ENCODE measurements at places on chromosomes 7 and 10.

DNA sequence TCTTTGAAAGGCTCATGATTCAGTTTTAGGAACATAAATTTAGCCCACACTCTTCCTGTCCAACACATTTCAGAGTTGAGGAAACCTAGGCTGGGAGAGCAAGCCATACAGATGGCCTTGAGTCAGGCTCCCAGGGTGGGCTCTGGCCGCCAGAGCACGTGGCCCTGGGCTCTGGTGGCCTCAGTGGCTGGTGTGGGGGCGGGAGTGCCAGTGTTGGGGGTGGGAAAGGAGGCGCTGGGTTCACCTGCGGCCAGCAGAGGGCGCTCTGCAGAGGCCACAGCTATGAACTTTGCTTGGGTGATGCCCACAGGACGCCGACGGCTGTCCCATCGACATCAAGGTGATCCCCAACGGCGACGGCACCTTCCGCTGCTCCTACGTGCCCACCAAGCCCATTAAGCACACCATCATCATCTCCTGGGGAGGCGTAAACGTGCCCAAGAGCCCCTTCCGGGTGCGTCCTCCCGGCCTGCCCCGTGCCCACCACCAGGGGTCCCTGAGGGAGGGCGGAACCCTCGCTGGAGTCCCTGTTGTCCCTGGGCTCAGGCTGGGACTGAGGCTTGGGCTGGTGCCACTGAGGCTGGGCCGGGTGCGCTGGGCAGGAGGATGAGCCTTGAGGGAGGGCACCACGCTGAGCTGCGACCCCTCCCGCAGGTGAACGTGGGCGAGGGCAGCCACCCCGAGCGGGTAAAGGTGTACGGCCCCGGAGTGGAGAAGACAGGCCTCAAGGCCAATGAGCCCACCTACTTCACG is 11.9 kb downstream of the FLNC start:
- peak; percentile 65 for DNase-seq

DNA sequence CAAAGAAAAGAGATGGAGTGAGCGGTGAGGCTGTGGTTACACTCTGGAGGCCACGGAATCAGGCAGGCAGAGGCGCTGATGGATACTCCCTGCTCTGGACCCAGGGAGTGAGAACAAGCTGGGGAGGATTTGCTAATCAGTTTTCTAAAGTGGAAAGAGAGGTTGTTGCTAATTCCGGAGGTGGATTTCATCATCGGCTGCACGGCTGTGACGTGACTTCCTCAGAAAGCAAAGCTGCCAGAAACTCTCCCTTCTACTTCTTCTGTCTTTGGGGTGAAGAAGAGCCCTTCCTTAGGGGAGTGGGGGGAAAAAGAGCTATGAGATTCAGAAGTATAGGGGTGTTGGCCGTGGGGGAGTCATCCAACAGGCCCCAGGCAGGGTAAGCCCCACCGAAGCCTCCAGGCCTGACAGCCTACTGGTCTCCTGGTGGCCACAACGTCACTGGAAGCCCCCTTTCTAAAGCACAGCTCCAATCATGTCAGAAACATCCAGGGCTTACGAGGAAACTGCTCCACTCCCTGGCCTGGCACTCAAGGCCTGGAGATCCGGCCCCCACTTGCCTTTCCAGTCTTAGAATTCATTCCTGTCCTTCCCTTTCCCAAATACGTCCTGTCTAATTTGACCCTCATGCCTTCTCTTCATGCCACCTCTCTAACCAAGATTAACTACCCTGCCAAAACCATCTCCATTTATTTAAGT is 114.5 kb downstream of the HIP1 start:
- DNase-seq, result no peak

- no peak for DNase-seq
Measured at GRCh38 chr10:106044503-106044902, 1120.0 kb downstream of the SORCS1 start.

DNA sequence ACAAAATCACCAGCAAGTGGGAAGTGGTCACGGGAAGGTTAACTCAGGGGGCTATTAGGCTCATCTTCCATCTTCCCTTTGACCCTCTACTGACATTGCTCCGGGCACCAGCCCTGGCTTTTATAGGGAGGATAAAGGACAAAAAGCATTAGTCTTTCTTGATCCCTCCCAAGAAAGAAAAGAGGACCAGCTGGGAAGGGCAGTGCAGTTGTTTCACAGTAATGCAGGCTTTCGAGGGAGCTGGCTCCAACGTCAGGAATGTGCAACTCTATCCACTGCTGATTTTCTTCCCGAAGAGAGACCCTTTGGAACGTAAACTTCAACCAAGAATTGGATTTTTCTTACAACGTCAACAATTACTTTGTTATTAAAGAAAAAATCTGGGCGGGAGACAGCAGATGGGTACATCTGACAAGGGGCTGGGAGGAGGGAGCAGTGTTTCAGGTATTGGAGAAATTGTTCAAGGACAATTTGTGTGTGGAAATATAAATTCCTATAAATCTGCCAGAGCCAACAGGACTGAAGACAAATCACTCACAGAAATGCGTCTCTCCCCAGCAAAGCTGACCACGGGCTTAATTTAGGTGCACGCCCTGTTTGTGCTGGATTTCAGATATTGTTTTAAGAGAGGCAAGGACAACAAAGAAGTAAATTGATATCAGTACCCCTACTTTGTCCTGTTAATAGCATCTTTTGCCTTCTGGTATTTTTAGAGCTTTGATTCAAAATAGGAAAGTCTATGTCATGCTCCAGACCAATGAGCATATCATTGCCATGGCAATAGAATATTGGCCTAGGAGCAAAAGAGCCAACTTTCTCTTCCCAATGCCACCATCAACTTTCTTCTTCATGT is 23.4 kb upstream of the ARID5B start:
- no peak for DNase-seq

DNA sequence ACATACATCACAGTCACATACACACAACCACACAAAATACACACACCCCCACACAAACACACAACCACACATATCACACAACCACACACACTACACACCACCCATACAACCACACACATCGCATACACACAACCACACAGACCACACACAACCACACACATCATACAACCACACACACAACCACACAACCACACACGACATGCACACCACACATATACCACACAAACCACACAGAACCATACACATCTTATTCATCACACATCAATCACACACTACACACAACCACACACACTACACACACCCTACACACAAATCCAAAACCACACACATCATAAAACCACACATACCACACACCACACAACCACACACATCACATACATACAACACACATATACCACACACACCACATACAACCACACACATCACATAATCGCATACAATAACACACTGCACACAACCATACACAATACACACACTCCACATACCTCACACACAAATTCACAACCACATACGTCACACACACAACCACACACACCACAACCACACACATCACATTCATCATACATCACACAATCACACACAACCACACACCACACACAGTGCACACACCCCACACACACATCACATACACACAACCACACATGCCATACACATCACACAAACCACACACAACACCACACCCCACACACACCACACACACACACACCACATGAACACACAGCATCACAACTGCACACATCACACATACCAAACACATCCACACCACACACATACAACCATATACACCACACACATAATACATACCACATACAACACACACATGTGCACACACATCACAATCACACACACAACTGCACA is 30.4 kb downstream of the GPRIN2 start:
- no peak for DNase-seq

DNA sequence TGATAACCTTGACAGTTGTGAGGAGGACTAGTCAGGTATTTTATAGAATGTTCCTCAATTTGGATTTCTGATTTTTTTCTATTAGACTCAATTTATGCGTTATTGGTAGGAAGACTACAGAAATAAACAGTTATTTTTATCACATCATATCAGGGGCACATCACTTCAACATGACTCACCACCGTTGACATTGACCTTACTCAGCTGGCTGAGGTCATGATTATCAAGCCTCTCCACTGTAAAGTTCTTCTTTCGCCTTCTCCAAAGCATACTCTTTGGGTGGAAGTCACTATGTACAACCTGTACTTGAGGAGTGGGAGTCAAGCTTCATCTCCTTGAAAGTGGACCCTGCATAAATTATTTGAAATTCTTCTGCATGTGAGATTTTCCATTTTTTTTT is 194.3 kb upstream of the IGFBP3 start:
- no peak for DNase-seq

DNA sequence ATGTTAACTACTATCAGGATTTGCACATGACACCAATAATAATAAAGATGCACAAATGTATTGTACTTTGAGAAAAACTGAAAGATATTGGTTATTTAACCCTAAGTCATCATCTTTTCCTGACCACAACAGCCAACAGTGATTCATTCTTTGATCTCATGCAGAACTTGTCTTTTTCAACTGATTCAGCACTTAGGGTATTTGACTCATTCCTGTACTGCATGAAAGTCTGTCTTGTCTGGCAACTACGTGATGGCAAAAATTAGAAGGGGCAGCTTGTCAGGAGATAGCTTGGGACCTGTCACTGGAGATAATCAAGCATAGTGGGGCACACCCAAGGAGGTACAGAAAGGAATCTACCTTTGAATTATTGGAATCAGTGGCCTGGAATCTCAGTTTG is 77.8 kb upstream of the LRRC17 start:
- peak; percentile 6 for DNase-seq

DNA sequence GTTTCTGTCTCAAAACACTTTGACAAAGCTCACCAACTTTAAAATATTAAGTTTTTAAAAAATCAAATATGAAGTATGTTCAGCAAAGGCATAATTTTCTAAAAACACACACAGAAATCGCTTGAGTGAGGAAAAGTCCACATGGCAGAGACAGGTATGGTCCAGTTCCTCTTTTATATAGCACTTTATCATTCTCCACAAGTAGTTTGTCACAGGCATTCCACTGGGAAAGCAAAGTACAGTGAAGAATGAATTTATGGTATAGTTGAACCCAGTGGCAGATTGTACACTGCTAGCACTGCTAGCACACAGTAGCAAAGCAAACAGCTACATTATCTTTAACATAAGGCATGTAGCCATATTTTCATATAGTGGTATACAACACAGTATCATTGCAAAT is 102.3 kb downstream of the HECTD2 start:
- DNase-seq, result no peak

DNA sequence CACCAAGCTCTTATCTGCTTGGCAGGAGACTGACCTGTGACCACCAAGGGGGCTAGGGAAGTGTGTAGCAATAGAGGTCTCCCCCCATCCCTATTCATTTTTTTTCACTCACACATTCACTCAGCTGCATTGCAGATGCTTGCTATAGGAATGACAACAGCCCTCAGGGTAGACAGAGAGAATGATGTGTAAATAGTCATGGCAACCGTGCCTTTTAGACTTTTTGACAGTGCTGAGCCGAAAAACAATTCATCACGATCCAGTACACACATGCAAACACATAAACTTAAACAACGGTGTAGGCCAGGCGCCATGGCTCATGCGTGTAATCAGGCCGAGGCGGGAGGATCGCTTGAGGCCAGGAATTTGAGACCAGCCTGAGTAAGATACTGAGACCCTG is 7.6 kb upstream of the ELN start:
- no peak for DNase-seq

- no peak for DNase-seq
Measured at GRCh38 chr10:62278441-62278910, 9.8 kb upstream of the RTKN2 start.

DNA sequence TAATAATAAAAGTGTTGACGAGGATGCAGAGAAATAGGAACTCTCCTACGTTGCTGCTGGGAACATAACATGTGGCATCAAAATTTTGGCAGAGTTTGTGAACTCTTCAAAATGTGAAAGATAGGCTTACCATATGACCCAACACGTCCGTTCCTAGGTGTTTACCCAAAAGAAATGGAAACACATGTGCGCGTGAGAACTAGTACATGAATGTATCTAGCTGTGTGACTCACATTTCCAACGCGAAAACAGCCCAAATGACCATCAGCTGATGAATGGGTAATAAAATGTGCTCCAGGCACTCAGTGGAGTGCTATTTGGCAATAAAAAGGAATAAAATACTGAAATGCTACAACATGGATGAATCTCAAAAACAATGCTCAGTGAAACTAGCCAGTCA is 10.4 kb upstream of the ELFN1 start:
- DNase-seq, result no peak

Data from stimulated activated CD4-positive, alpha-beta T cell treated with anti-CD3 and anti-CD28 coated beads, Interleukin-2, amount 100 ng/mL, for 48 hours (primary cell).